ENCODE measurements at places on chromosomes 6 and 20. TPM values are rescaled to one million over a fixed set of nuclear protein-coding genes. Genes with fewer than 3 reads are reported as not detected.

Gene PKIB
- 4.5 TPM for polyA plus RNA-seq

Gene FERMT1
- polyA plus RNA-seq, result 1.0 TPM

Gene PEX7
- 4.2 TPM for polyA plus RNA-seq

Gene HEBP2
- polyA plus RNA-seq, result 29.8 TPM

Gene C6orf141
- 2.5 TPM for polyA plus RNA-seq

Gene EFCAB8
- 0.02 TPM for polyA plus RNA-seq

Data from adipose tissue (tissue), 3 donors.